Activated T-helper 17 cell treated with anti-CD3 and anti-CD28 coated beads, Interleukin-2, amount 50 U/mL, for 72 hours (primary cell): ENCODE measurements at places on chromosomes 5 and 9.

DNA sequence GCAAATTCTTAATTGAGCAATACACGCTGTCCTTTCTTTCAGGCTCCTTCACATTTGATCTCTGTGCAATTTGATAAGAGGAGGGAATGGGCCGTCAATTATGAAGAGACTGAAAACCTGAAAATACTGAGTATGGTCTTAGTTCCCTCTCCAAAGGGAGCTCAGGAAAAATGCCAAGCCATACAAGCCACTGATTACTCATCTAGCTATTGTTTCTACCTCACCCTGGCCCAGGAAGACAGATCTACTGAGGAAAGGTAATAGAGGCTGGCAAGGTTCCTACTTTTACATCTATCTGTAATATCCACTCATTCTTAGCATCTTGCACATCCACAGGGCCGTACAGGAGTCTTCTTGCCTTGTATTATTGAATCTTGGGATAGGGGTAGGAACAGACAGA lies 23.7 kb upstream of the TNC start:
- ATAC-seq, result no peak

GRCh38 chr9:87193151-87193550 lies 245.8 kb upstream of the GAS1 start:
- no peak for ATAC-seq

DNA sequence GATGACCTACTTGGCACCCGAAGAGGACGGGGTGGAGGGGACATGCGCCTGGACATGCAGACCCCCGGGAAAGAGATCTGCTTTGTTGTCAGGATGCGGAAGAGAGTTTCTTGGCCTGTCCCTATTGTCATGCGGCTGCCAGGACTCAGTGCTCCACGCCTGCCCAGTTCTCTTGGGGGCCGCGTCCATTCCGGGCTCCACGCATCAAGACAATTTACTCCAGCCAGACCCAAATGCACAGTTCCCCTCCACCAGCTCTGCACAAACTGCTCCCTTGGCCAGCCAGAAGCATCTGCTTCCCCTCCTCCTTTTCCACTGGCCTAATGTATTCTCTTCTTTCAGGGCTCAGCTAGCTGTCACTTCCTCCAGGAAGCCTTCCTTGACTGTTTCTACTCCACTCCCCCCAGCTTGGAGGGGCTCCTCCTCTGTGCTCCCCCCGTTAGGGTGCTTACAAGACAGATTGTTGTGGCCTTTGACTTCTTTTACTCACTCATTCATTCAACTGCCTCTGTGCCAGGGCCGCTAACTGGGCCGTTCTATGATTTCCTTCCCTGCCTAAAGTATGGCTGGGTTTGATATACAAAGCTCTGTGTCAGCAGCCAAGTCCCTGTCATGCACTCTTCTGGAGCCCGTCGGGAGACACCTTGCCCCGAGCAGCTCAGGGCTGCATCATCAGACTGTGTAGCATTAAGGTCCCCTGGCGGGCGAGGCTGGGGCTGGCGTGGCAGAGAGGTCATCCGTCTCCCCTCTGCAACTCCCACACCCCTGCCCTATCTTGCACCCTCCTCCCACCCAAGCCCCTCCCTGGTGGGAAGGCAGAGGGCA lies 6.6 kb downstream of the FIBCD1 start:
- no peak for ATAC-seq

DNA sequence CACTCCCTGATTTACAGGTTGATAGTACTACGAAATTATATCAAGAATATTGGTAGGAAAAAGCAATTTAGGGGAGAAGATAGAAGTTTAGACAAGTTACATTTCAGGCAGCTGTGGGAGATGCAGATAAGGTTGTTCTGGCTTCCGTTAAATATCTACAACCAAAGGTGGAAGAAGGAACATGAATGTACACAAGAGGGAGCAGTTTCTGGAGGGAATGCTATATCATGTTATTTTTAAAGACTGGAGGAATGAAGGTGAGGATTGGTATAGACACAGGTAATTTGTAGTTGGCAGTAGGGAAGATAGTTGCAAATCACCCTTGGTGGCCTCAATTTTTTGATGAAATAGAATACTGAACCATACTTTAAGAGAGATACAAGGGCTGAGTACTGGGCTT lies 187.3 kb upstream of the NMUR2 start:
- no peak for ATAC-seq

- ATAC-seq, result no peak
These were observed 4.8 kb downstream of the PSIP1 start for GRCh38 chr9:15505921-15506320.

DNA sequence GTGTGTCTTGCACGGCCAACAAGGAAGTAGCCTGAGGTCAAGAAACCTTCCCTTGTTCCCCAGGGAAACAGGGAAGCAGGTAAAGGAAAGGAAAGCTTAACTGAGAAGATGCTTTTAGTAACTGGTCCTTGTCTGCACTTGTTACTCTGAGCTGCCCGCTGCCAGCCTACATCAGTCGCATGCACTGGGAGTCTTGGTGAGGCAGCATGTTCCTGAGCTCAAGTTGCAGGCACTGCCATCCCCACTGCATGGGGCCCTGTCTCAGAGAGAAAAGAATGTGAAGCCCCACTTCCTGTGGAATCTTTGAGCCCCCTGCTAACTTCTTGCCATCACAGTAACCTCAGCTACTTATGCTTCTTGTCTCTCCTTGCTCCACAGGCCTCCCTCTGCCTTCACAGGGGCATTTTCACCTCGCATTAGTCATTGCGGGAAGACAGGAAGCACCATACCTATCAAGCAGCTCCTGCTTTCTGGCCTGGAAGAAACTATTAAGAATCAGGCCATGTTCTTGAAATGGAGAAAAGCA lies 344.1 kb upstream of the ADAMTSL1 start:
- no peak for ATAC-seq

- ATAC-seq, result no peak
These were observed 145.9 kb downstream of the ASTN2 start for GRCh38 chr9:117268847-117269446.

- ATAC-seq, result no peak
These were observed 105.5 kb upstream of the PDE4D start for GRCh38 chr5:59999056-59999455.

- ATAC-seq, result no peak
These were observed 33.5 kb upstream of the FST start for GRCh38 chr5:53446908-53447307.

DNA sequence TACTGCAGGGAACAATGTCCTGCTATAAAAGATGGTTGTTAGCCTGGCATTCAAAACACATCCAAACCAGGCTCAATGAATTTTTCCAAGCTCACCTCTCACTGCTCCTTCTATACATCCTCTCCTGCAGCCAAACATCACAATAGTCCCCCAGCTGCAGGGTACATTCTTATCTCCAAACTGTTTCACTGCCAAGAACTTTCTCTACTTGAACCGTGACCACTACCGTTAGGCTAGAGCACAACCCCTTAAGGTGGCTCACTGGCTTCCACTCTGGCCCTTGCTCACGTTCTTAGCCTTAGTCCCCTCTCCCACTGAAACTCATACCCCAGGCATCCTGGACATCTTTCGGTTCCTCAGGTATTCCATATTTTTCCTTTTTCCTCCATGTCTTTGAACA lies 29.0 kb upstream of the ANXA6 start:
- no peak for ATAC-seq

- no peak for ATAC-seq
These were observed 76.6 kb upstream of the ACTBL2 start for GRCh38 chr5:57559110-57559635.

- no peak for ATAC-seq
These were observed 183.3 kb upstream of the PCSK5 start for GRCh38 chr9:75707191-75707590.

GRCh38 chr5:144076521-144077083 lies 93.9 kb downstream of the YIPF5 start:
- ATAC-seq, result no peak

DNA sequence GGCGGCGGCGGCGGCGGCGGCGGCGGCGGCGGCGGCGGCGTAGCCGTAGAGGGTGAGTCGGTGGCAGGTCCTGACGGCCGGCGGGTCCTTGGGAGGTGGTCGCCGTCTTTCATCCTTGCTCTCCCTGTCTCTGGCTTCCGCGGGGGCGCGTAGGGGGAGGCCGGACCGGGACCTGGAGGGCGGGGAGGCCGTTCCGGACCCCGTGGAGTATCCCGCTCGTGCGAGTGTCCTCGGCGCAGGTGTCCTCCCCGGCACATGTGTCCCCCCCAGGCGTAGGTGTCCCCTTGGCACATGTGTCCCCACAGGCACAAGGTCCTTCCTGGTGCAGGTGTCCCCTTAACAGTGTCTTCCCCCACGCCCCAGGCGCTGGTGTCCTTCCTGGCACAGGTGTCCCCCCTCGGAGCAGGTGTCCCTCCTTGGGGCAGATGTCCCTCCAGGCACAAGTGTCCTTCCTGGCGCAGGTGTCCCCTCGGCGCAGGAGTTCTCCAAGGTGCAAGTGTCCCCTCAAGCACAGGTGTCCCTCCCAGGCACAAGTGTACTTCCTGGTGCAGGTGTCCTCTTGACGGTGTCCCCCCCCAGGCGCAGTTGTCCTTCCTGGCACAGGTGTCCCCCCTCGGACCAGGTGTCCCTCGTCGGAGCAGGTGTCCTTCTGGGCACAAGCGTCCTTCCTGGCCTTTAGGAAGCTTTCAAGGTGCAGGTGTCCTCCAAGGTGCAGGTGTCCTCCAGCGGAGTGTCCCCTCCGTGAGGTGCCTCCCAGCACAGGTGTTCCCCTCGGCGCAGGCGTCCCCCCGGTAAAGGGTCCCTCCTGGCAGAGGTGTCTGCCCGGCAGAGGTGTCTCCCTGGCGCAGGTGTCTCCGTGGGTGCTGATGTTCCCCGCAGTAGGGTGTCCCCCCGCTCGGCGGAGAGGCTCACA lies 519 bp downstream of the EXOC3 start:
- peak; percentile 33 for ATAC-seq

DNA sequence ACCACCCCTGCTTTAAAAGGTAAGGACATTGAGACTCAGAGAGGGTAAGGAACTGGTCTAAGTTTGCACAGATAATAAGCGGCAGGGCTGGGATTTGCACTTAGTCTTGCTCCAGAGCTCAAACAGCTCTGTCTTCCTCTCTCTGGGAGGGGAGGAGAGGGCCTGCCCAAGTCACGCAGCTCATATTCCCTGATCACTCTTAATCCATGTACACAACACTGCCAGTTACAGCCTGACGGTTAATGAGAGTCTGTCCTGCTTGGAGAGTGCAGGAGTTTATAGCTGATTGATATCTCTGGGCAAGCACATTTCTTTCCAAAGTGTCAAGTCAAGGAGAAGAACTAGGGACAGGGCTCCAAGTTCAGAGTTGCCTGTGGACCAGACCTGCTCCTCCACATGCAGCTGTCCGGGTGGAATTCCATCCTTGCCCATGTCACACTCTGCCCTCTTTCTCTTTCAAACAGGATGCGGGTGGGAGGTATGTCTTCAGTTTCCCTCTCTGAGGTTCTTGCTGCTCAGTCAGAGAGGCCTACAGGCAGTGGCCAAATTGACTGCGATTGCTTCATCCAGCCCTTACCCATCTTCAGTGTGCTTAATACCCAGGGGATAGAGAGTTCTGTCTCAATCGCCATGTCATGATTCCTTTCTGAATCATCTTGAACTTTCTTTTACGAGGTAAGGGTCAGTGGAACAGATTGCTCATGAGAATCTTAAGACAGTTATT lies 54.5 kb downstream of the GALNT12 start:
- no peak for ATAC-seq

DNA sequence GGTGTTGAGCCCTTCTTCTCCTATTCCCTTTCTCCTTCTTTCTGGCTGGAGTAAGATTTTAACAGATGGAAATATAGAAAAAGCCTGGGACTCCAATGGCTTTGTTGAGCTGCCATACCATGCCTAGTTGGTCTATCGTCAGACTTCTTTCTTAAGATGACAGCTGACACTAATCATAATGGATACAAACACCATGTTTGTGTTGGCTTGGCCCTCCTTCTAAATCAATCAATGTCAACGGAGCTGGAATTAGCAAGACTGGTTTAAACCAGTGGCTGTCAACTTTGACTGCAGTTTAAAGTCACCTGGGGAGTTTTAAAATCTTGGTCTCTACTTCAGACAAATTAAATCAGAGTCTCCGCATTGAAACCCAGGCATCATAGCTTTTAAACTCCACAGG lies 264.5 kb upstream of the PRR16 start:
- ATAC-seq, result no peak

DNA sequence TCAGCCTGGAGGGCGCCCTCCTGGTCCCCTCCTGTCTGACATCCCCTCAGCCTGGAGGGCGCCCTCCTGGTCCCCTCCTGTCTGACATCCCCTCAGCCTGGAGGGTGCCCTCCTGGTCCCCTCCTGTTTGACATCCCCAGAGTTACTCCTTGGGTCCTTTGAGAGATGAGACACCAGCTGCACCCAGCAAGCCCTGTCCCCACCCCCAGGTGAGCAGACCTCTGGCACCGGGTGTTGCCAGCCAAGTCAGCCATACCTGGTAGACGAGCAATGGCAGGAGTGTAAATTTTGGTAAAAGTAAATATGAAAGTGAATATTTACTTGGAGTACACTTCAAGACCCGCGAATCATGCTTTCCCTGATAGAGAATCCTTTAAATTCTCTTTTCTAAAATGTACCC lies 25.4 kb downstream of the EXOC3 start:
- no peak for ATAC-seq

DNA sequence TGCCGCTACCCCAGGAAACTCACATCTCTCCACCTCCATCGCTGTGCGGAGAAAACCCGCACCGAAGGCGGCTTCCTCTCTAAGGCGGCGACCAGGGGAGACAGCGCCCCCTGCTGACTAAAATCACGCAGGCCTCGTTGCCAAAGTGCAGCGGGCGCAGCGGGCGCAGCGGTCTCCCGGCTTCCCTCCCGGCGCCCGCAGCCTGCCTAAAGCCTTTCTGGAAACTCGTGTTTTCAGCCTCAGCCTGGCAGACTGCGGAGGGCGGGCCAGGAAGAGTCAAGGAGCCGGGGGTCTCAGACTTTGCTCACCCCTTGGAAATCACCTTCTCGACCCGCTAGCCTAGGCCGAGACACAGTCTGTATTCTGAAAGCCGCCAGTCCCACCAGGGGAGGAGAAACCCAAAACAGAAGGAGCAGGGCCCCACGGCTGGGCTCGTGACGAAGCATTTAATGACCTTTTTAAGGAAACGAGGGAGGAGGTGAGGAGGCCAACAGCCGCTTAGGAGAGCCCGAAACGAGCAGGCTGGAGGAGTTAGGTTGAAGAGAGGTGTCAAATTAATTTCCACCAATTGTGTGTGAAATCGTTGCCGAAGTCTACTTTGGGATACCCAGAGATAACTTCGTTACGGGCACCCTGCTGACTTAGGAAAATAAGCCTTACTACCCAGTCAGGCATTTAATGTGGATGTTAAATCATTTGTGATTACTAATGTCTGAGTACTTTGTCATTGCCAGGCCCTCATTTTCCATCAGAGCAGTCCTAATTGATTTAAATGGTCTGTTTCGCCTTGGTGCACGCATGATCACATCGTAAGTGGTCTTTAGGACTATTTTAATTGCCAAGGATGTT lies 7.3 kb upstream of the FOXB2 start:
- ATAC-seq, result peak; percentile 78

DNA sequence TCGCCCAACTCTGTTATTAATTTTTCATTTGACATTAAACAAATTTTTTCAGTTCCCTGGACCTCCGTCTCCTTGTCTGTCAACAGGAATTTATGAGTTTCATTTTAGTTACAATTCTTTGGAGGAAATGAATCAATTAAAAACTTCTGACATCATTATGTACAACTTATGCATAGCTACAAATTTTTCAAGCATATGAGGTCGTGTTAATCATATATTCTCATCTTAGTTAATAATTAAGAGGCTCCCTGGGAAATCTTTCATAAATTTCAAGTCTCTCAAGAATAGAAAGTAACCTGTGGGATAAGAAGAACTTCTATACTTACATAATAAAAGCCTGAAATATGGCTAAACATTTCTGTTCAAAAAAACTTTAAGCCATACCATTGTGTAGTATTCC lies 3.4 kb downstream of the UGT3A1 start:
- ATAC-seq, result no peak

- no peak for ATAC-seq
These were observed 139.7 kb upstream of the PCA3 start for GRCh38 chr9:76624391-76625048.
